ENCODE measurements at places on chromosomes 5 and 9.

DNA sequence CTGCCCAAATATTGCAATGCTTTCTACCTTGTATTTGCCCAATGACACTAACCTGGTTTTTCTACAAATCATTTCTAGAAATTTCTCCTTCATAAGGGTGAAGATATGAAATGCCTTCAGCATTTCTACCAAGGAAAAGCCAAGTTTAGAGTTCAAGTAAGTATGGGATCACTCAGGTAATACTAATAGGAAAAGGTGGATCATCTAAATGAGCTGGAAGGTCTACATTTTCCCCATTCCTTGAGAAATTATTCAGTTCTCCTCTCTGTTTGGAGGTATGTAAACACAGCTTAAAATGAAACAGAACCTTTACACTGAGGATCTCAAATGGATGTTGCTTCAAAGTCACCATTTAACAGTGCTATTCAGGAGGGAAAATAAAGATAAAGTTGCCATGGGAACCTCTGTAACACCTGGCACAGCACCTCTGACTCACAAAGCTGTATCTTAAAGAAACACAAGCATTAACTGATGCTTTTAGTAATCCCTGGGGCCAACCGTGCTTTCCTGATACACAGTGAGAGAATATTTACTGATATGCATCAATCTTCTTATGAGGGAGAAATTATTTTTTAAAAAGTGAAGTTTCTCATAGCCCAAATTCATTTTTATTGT lies 161.3 kb downstream of the DRD1 start:
- no peak for DNase-seq

GRCh38 chr5:75048457-75048953 lies 3.9 kb downstream of the GCNT4 start:
- no peak for DNase-seq

DNA sequence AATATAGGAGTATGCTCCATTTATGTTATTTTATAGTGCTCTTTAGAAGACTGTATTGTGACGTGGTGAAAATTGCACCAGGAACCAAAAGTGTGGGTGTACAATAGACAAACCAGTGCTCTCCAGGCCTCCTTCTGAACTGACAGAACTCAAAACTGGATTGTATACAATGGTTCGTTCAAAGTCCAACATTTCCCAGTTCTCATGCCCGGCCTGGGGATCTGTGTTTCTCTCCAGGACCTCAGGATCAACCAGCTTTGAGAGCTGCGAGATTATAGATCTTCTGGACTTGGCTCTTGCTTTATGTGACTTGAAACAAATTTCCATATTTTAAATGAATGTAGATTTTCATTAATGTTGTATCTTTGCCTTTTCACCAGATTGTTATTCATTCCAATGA lies 60.8 kb upstream of the CER1 start:
- no peak for DNase-seq

- no peak for DNase-seq
These were observed 89.7 kb downstream of the DROSHA start for GRCh38 chr5:31442058-31442745.

DNA sequence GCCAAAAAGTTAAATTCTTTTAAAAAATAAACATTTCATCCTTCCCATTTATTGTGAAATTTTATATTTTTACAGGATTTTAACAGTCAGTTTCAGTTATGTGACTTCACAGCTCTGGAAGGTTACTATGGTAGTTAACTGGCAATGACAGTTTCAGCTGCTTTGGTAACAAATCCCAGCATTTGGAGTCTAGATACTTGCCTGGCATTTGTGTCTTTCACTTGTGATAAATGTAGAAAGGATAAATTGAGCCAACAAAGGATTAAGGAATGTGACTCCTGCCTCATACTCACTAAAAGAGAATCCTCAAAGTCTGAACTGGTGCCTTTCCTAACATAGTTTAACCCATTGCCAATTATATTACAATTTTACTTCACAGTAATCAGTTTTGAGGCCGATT lies 315.5 kb downstream of the FER start:
- DNase-seq, result no peak

DNA sequence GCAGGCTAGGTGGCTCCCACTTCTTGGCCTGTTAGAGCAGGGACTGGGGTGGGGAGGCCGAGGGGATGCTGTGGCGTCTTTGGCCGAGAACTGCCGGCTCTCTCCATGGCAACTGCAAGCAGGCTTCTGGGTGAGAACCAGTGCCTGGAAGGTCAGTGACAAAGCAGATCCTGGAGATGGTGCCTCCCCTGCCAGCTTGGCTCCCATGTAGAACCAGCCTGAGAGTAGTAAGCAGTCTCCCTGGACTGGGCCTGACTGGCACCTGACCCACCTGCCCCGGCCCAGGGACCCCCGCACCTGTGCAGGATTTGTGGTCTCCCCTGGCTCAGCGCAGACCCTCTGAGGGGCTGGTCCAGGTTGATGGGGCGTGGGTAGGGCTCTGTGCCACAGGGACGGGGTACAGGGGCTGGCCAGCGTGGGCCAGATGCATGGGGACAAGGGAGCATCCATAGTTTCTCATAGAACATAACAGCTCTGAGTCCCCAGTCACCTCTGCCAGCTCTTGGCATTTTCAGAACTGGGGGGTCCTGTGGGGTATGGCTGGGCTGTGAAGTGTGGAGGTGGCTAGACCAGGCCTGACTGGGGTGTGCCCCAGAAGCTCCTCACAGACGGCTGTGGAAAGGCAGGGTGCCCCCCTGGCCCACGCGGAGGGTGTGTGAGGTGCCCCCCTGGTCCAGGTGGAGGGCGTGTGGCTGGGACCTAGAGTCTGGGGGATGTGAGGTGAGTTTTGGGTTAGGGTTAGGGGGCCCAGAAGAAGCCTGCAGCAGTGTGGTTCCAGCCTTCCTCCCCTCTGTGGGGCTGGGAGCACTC lies 22.2 kb downstream of the CACNA1B start:
- no peak for DNase-seq

DNA sequence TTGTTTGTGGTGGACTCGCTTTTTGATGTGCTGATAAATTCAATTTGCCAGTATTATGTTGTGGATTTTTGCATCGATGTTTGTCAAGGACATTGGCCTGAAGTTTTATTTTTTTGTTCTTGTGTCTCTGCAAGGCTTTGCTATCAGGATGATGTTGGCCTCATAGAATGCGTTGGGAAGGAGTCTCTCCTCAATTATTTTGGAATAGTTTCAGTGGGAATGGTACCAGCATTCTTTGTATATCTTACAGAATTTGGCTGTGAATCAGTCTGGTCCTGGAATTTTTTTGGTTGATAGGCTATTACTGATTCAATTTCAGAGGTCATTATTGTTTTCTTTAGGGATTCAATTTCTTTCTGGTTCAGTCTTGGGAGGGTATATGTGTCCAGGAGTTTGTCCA lies 141.4 kb upstream of the RGS7BP start:
- DNase-seq, result no peak

DNA sequence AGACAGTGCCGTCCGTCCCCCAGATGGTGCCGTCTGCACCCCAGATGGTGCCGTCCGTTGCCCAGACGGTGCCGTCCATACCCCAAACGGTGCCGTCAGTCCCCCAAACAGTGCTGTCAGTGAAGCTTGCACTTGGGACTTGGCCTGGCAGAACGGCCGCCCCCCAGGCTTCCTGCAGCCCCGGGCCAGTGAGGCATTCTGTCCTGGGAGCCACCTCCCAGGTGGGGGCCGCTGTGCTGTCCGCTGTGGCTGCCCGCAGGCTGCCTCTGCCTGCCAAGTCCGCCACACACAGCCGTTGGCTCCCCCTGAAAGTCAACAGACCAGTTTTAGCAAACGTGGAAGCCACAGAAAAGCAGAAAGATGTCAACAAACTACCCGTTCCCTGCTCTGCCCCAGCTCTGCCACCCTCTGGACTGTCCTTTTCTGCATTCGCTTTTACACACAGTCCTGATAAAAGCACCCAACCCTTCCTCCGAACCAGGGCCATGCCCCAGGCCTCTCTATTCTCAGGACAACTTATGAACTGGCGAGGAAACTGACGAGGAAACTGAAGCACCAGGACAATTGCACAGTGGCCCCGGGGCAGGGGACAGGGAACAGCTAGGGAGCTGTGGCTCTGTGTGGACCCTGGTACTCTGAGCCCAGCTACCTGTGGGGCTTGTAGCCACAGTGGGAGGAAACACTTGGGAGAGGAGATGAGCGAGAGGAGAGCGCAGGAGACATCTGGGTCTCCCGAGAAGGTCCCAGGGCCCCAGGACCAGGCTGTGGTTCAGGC lies 39.6 kb upstream of the RXRA start:
- no peak for DNase-seq

- DNase-seq, result no peak
These were observed 24.1 kb upstream of the TRMT10B start for GRCh38 chr9:37729499-37729898.

DNA sequence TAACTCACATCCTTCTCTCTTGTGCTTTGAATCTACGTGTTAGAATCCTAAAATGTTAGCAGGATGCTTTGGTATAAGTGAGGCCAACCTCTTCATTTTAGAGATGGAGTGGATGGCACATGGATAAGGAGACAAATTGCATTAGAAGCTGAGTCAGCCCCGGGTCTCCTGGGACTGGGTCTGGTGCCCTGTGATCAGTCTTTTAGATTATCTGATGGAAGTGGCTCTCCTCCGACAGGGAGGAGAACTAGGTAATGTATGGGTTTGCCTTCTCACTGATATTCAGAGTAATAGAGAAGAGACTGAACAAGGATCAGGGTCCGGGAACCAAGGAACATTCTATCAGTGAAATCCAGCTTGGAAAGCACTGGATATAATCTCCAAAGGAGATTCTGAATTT lies 74.9 kb upstream of the TNFSF8 start:
- no peak for DNase-seq

GRCh38 chr5:125609011-125609410 lies 814.2 kb upstream of the GRAMD2B start:
- DNase-seq, result no peak

DNA sequence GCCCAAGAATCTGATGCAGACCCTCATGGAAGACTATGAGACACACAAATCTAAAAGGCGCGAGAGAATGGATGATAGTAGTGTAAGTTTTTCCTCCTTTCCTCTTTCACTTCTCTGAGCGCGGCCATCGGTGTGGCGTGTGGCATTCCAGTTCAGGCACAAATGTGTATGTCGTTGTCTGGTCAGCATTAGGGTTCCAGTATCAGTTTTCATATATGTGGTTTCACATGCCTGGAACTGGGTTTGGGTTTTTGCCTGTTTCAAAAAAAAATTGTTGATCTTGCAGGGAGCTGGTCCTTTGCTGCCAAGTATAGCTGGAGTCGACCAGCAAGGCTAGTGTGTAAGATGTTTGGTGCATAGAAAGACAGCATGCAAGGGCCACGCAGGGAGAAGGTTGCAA lies 51.5 kb downstream of the C9orf152 start:
- no peak for DNase-seq

DNA sequence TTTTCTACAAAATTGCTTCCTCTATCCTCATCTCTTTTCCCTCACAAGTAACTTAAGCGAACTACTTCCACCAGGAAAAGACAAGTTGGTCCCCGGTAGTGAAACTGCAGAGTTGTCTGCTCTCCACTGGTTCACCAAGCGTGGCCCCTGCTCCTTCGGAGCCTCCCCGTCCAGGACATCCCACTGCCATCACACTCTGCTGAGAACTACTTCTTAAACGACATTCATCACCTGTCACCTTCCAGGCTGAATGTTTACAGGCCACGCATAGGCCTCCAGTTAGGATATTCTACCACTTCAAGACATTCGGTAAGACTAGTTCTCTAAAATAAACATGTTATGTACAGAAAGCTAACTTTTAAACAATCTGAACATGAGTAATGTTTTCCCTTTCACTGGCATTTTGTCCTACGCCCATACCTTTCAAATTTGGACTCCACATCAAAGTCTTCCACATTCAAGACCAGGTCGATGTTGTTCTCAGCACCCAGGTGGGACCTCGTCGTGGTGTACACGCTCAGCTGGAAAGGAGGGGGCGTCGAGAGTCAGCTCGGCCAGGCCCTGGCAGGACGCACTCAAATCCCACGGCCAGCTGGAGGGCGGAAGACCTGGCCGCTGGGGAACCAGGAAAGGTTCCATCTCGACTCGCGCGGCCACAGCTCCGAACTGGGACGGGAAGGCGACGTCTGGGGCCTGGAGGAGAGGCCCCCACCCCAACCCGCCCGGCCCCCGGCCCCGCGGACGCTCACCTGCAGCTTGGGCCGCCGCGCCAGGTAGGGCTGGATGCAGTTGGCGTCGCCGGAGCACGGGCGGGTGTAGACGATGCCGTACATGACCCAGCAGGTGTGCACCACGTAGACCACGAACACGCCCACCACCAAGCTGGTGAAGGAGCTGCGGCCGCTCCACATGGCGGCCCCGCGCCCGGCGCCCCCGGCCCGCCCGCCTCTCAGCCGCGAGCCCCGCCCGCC lies 683 bp downstream of the CLPTM1L start:
- DNase-seq, result peak; percentile 56

GRCh38 chr5:77483682-77484081 lies 8.4 kb downstream of the WDR41 start:
- DNase-seq, result no peak

DNA sequence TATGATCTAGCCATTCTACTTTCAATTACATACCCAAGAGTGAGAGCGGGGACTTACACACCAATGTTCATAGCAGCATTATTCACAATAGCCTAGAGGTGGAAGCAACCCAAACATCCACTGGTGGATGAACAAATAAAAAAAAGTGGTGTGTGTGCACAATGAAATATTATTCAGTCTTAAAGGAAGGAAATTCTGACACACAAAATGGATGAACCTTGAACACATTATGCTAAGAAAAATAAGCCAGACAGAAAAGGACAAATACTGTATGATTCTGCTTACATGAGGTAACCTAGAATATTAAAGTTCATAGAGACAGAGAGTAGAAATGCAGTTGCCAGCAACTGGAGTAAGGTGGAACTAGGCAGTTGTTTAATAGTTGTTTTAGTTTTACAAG lies 22.1 kb downstream of the ETF1 start:
- DNase-seq, result no peak

DNA sequence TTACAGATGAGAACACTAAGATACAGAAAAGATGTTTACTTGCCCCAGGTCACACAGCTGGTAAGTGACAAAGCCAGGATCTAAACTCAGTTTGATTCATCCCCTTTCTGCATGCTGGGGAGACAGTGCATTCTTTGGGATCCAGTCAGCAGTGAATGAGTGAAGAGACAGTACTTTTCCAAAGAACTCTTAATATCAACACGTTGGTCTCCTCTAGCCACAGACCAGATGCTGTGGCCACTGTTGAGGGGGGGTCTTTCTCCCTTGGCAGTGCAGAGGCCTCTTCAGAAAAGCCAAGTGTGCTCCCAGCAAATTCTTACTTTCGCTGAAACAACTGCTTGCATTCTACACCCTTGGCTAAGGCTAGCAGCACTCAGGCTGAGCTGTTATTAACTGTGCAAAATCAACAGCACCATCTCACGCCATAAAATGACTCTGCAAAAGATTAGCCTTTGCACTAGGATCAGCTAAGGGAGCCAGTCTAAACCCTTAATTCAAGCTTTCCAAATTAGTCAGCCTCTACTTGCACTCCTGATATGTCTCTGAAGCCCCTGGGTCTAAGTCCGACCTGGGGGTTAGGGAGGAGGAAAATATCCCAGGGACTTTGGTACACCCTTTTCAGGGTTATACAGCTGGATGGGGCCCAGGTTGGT lies 4.8 kb upstream of the TMEM171 start:
- no peak for DNase-seq

DNA sequence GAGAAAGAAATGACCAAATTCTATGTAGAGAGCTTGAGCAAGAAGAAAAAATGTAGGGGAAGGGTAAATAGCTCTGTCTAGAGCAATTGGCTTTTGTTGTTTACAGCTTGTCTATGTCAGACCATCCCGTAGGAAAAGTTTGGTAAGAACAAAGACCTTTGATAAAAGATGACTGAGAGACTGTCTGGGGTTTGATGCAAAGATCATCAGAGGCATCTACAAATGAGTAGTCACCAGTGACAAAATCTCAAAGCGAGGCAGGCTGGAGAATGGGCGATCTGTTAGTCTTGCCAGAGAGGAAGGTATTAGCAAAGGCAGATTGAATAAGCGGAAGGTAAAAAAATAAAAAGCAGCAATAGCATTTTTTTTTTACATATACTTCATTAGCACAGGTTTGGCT lies 125.0 kb upstream of the RASGRF2 start:
- DNase-seq, result no peak

All from NCI-H2081 (cell line).